ENCODE measurements at places on chromosomes 12 and 14.

DNA sequence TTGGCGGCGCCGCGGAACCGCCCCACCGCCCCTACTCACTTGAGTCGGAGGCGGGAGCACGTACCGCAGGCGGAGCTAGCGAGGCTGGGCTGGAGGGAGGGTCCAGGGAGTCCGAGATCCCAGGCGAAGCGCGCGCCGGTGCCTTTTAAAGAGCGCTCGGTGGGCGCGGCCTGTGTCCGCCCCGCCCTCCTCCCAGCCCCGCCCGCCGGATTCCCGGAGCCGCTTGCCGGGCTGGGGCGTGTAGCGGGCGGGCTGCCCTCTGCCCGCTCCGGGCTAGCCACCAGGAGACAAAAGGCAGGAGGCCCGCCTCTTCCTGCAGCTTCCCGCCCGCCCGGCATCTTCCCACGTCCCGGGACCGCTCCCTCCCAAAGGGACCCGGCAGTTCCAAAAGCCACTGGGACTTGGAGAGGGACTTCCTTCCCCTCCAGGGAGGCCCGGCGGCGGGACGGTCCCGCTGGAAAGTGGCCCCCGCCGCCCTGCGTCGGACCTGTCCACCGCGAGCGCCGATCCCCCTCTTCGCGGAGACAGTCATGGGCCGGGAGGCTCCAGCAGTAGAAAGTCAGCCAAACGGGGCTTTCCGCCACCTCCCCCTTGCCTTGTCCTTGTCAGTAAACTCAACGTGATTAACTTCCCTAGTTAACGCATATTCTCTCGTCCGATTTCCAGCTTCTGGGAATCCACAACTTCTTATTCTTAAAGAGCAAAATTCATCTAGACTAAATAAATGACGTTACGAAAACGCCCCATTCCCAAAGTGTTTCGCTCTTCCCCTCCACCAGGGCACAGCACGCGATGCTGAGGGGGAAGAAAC lies at the start of gene CSRP2:
CSRP2 (minus strand) TSS at position 121 of the 811 bp plus-strand sequence. CDS start 12,759 bp downstream, outside the sequence.
- peak; percentile 76 for DNase-seq

GRCh38 chr14:68951800-68952530 lies 27.1 kb downstream of the ACTN1 start:
- no peak for DNase-seq

- DNase-seq = no peak
Observed at GRCh38 chr12:93000026-93000425, 70.9 kb upstream of the EEA1 start.

DNA sequence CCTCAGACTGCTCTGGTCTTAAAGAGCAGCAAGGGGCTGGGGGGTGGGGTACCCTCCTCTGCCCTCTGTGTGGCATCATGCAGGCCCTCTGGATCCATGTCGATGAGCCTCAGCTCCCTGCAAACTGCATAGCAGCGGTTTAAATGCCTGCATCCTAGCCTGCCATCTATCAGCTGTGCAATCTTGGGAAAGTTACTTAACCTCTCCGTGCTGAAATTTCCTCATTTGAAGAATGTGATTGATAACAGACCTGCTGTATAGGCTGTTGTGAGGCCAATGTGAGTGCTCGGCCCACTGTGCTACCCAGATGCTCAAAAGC lies 3.8 kb downstream of the FAM181A start:
- no peak for DNase-seq

DNA sequence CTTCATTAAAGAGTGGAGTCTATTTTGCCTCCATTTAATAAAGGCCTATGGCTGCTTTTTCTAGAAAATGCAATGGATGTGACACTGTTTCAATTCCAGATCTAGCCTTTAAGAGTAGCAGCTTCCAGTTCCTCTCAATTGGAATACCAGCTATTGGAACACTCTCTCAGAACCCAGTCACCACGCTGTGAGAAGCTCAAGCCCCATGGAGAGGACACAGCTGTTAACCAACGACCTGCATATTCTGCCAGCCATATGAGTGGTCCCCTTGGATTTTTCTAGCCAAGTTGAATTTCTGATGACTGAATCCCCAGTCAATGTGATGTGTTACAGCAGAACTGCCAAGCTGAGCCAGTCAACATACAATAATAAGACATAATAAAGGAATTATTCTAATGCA lies 131.8 kb downstream of the TMTC3 start:
- DNase-seq = no peak

- no peak for DNase-seq
Observed at GRCh38 chr12:113612076-113612728, 140.5 kb upstream of the LHX5 start.

- DNase-seq = no peak
Observed at GRCh38 chr12:119642986-119643385, 24.9 kb upstream of the PRKAB1 start.

- no peak for DNase-seq
Observed at GRCh38 chr12:108235985-108236263, 103.2 kb downstream of the CMKLR1 start.

- no peak for DNase-seq
Observed at GRCh38 chr12:53857666-53858065, 81.0 kb upstream of the HOXC13 start.

GRCh38 chr12:113056381-113056630 lies 224 bp upstream of the DTX1 start:
- DNase-seq = no peak

DNA sequence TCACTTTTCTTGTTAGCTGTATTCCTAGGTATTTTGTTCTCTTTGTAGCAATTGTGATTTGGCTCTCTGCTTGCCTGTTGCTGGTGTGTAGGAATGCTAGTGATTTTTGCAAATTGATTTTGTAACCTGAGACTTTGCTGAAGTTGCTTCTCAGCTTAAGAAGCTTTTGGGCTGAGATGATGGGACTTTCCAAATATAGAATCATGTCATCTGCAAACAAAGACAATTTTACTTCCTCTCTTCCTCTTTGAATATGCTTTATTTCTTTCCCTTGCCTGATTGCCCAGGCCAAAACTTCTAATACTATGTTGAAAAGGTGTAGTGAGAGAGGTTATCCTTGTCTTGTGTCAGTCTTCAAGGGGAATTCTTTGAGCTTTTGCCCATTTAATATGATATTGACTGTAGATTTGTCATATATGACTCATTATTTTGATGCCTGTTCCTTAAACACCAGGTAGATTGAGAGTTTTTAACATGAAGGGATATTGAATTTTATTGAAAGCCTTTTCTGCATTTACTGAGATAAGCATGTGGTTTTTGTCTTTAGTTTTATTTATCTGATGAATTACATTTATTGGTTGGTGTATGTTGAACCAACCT lies 26.7 kb downstream of the CLECL1 start:
- DNase-seq = no peak

GRCh38 chr12:123747309-123747708 lies 14.8 kb upstream of the DNAH10 start:
- DNase-seq = no peak

GRCh38 chr14:75906680-75907280 lies 75.0 kb downstream of the TGFB3 start:
- DNase-seq = peak; percentile 28

DNA sequence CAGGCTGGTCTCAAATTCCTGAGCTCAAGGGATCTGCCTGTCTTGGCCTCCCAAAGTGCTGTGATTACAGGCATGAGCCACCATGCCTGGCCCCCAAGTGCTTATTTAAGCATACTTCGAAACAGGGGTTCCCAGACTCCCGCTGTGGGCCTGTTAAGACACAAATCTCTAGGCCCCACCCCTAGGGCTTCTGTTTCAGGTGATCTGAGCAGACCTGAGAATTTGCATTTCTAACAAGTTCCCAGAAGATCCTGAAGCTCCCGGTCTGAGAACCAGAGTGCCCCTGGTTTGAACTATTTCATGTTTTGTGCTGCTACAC lies 25.0 kb downstream of the GCH1 start:
- no peak for DNase-seq

DNA sequence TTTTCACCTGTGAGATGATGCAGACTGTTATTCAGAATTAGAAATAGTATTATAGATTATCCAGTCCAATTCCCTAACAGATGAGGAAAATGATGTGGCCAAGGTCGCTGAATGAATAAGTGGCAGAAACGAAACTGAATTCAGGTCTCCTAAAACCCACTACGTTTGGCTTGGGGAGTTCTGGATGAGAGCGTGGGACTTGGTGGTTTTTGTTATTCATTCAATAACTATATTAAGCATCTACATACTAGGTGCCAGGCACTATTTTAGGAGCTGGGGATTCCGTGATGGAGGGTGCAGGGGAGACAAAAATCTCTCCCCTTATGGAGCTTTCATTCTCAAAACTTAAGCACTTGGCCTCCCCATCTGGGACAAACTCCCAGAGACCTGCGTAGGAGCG lies 813 bp upstream of the CCDC184 start:
- DNase-seq = no peak

- no peak for DNase-seq
Observed at GRCh38 chr12:72448805-72449204, 176.6 kb downstream of the TRHDE start.

GRCh38 chr12:48183091-48183875 lies at the start of gene CCDC184:
Gene CCDC184 (plus strand): TSS chr12:48183644. CDS start chr12:48184123, 479 bp downstream.
- DNase-seq = no peak

GRCh38 chr14:74462993-74463392 lies 30.1 kb downstream of the NPC2 start:
- no peak for DNase-seq

DNA sequence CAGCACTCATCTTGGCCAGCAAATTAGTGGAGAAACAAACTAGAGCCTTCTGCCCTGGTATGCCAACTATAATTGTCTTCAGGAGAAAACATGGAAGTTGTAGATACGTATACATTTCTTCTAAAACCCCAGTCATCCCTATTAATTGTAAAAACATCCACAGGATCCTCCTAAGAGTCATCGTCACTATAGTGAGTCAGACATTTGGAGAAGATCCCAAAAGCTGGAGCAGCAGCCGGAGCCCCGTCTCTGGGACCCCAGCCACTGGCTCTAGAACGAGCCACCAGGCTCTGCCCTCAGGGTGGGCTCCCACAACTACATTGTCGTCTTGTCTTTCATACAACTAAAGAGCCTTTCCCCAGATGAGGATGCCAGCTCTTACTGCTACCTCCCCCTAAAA lies 15.5 kb downstream of the PRKAB1 start:
- DNase-seq = no peak

GRCh38 chr14:105419195-105420091 lies at the start of gene MTA1:
Gene MTA1 (plus strand): TSS chr14:105419827. CDS start chr14:105420036, 209 bp downstream.
- peak; percentile 73 for DNase-seq

DNA sequence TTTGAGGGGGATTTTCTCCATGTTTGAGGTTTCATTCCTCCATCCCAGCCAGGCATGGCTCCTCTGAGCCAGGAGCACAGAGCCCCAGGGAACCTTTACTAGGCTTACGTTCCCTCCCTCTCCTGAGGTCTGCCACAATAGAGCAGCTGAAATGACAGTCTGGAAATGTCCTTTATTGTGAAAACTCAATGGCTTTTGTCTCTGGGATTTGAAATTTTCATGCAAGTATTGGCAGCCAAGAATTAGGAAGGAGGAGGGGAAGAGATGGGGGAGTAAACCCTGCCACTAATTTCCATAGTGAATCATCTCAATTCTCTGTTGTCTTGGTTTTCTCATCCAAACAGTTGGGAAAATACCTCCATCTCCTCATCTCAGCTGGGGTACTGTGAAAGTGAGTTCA lies 2.6 kb upstream of the PLEKHG3 start:
- DNase-seq = no peak

GRCh38 chr12:8455727-8456360 lies at the start of gene CLEC6A:
Gene CLEC6A (plus strand): TSS chr12:8455962. CDS start chr12:8456112, 150 bp downstream.
- no peak for DNase-seq

- DNase-seq = no peak
Observed at GRCh38 chr12:69649529-69649928, 38.8 kb upstream of the LRRC10 start.

- no peak for DNase-seq
Observed at GRCh38 chr12:95130096-95130495, 56.7 kb upstream of the NR2C1 start.

DNA sequence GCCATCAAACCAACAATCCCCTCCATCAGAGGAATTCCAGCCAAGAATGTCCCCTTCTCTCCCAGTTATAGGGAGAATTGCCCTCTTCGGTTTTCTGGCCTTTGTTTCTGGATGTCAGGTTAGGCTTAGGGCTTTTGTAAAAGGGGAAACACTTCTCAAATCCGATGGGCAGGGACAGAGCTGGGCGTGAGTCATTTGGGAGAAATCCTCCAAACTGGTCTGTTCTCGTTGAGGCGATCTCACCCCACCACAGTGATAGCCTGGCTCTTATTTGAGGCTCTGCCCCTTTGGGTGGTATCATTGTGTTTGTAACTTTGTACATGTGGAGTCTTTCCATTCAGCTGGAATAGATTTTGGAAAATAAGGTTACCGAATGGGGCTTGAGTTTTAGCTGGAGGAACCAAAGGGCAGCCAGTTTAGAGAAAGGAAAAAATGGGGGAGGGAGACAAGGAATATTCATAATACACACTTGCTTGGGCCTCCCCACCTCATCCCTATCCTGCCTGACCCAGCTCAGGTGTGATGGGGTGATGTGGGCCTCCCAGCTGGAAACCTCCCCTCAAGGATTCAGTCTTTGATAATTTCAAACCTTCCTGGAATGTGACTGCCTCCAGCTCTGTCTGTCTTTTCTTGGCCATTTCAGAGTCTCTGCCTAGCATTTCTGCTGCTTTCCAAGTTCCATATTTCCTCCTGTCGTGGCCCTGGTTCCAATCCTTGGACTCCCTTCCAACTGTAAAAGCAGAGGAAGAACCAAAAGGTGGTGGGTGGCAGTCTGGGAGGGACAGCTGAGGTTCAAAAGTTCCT lies 7.5 kb downstream of the HOXC4 start:
- DNase-seq = no peak

- no peak for DNase-seq
Observed at GRCh38 chr14:60622210-60622916, 26.9 kb downstream of the SIX1 start.

DNA sequence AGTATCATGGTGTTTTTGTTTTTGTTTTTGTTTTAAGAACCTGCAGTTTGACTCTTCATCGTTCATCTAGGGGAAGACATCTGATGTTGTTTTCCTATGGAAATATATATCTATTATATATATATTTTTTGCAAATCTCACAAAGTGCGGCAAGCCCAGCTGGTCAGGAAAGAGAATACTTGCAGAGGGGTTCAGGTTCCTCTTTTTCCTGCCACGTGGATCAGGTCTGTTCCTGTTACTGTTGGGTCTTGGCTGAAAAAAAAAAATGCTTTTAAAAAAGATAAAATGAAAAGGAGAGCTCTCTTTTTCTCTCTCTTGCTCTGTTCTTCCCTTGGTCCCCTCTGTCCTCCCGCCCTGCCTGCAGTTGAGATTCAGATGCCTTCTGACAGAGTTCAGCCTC lies 179.4 kb upstream of the BCL2L14 start:
- DNase-seq = no peak

GRCh38 chr14:105185001-105185400 lies 3.9 kb upstream of the NUDT14 start:
- no peak for DNase-seq

GRCh38 chr12:123143736-123144461 lies 7.0 kb downstream of the PITPNM2 start:
- DNase-seq = no peak

DNA sequence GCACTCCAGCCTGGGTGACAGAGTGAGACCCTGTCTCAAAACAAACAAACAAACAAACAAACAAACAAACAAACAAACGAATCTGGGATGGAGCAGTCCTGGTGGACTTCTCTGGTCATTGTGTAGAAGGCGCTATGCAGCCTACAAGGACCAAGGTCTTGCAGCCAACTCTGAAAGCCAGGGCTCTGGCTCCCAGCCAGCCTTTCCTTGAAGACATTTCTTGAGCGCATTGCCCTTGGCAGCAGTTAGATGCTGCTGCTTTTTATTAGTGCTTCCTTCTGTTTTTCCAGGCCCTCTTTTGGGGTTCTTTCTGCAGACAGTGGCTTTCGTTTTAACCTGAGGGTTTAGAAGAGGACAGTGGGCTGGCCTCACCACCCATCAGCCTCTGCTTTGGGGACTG lies 20.2 kb downstream of the CCDC177 start:
- DNase-seq = no peak

Data from GM18507 (cell line).